SK-N-SH (cell line): ENCODE measurements at places on chromosomes 3 and 15. TPM values are rescaled to one million over a fixed set of nuclear protein-coding genes. Genes with fewer than 3 reads are reported as not detected.

TMEM108 gene
- polyA plus RNA-seq = 5.7 and 8.6 TPM in 2 replicates

PAQR9 gene
- polyA plus RNA-seq = 0.10 and 0.16 TPM in 2 replicates

RTP1 gene
- polyA plus RNA-seq = not detected in 2 replicates

DNA sequence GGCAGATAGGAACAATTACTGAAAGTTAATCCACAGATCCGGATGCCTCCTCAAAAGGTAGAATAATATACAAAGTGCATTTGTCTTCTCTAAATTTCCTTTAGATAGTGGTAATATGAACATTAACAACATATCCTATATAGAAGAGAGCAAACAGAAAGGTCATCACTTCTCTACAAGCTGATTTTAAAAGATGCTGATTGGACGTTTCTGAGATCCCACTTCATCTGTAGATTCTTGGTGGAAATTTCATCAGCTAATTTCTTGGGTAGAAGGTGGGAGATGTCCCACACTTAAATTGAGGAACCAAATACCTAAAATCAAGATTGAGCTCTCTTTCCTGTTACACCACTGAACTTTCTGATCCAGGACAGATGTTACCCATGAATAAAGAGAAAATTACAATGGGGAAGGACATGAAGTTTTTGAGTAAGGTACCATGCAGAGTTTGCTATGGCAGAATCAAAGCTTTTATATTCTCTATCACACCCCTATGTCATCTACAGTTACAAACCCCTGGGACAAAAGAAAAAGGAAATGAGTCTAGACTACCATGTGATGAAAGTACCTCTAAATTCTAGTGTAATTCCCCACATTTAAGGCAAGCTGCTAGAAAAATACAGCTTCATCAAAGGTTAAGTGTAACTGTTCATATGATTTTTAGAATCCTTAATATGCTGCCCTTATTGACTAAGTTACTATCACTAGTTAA, 189.2 kb upstream of the SETMAR start:
- DNase-seq = no peak

- DNase-seq = no peak
Observed at GRCh38 chr3:12561397-12561796, 4.5 kb downstream of the MKRN2 start.

NSMCE3 gene
- 5.2 and 5.5 TPM in 2 replicates for polyA plus RNA-seq

- no peak for DNase-seq
Observed at GRCh38 chr15:36877796-36878683, 222.3 kb downstream of the MEIS2 start.

GRCh38 chr3:11167590-11167989, 13.3 kb downstream of the HRH1 start:
- DNase-seq = no peak

SPRED1 gene
- 4.3 and 4.4 TPM in 2 replicates for polyA plus RNA-seq

GRCh38 chr15:42042602-42043400, 22.0 kb upstream of the PLA2G4E start:
- no peak for DNase-seq

ALDH1A2 gene
- polyA plus RNA-seq = not detected in 2 replicates

- no peak for DNase-seq
Observed at GRCh38 chr3:24608701-24609390, 114.2 kb upstream of the THRB start.

GRCh38 chr3:66792086-66792485, 206.0 kb upstream of the KBTBD8 start:
- DNase-seq = no peak

HPS3 gene
- polyA plus RNA-seq = 9.4 and 11.3 TPM in 2 replicates

SSUH2 gene
- 0.18 and 0.26 TPM in 2 replicates for polyA plus RNA-seq

DNA sequence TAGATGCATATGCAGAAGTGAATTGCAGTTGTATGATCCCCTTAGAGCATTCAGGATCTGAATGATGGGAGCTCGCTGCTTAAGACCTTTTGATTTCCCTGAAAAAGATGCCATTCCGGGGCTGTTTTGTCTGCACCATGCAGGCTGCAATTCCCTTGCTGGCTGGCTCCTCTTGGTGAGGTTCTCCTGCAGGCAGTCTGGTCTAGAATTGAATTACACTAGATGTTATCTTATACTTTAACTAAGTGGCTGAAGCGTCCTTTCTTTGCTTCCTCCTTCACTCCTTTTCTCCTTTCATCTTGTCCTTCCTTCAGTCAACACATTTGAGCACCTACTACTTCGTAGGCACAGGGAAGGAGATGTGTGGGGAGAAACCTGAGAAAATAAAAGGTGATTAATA, 18.6 kb upstream of the MYZAP start:
- no peak for DNase-seq

CLSTN2 gene
- polyA plus RNA-seq = 0.02 and 0.03 TPM in 2 replicates

DNA sequence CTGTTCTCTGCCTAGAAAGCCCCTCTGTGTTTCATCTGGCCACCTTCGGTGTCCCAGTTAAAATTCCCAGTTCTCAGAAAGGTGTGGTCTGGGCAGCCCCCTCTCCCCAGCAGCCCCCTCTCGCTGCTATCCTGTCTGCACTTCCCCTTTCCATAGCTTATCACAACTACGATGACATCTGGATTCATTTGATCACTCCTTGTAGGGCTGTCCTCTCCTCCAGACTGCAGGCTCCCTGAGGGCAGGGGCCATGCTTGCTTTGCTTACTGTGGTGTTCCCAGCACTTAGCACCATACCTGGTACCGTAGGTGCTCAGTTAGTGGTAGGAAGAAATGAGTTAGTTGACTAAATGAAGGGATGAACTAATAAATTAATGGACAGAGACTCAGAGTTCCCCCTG, 26.3 kb upstream of the GOLGA6C start:
- no peak for DNase-seq

DNA sequence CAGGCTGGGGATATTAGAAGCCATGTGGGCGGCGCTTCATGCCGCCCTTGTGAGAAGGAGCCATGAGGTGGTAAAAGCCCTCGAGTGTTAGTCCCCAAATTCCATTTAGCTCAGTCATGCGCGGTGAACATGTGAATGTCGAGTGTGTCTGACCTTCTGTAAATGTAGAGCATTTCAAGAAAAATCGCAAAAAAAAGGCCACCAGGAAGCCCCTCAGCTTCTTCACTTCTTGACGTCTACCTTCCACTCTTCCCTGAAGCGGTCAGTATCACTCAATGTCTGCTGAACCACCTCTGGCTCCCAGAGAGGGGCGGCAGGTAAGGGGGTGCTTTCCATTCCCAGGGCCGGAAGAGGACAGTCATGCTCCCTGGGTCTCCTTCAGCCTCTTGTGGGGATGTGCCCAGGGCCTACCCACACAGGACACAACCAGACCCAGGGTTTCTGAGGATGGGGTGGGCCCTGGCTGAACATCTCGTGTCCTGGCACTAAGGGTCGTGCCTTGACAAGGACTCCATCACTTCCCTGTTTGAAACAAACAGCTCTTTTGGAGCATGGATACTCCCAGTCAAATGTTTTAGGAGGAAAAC, 274.9 kb downstream of the FAM43A start:
- no peak for DNase-seq

DNA sequence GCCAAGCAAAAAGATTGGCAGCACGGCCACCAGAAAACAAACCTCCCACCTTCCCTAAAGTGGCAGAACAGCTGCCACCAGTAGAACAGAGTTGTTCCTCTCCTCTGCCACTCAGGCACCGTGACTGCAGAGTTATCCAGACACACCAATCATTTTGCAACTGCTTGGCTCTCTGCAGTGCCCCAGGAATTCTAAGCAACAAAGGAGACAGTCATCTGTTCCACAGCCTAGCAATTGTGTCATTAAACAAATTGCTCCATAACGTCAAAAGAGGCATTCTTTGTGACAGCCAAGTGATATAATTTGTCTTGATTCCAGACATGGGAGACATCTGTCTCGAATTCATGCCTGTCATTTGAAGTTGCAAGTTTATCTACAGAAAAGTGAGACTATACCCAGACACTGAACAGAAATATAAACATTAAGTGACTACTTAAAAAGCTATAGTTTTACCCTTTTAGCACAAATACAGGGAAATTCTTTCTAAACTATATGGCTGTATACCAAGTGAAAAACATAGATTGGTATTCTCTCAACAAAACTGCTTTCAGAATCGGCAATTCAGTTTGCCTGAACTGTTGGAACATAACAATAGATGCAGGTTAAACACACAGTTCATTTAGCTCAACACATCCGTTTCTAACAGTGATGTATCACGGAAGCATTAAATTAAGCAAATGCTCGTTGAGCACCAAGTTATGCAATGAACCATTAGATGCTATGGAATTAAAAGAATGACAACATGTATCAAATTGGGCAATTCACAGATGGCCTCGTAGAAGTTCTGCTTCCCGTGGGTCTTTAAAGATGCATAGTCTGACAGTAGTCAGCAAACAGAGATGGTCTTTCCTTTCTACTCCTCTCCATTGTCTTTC, 281.3 kb downstream of the FGF12 start:
- DNase-seq = no peak

MINAR1 gene
- 0.35 and 0.39 TPM in 2 replicates for polyA plus RNA-seq

GRCh38 chr3:62803276-62803675, 71.9 kb downstream of the CADPS start:
- DNase-seq = no peak

DNA sequence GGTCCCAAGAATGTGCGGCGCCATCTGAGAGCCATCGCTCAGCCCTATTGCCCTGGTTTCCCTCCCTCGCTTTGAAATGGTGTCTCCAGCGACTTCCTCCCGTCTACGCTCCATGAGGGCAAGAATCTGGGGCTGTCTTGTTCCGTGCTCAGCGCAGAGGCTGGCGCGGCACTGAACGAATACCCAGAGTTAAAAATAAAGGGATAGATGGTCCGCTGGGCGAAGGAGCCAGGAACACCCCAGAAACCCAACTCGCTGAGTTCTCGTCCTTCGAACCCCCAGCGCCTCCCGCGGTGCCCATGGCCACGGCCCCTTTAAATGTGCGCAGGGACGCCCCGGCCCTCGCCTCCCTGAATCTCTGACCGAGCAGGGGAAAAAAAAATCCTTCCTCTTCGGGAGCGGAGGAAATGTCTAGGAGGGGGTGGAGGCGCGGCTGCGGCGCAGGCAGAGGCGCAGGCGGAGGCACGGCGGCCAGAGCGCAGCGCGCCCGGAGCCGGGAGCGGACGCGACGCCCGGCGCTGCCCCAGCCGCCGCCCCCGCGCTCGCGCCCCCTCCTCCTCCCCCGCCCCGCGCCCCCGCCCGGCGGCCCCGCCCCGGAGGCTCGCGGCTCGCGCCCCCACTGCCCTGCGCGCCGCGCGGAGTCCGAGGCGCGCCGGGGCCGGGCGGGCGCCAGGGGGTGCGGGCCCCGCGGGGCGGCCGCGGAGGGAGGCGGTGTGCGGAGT, 8.5 kb upstream of the FGD5 start:
- DNase-seq = peak; percentile 80

DNA sequence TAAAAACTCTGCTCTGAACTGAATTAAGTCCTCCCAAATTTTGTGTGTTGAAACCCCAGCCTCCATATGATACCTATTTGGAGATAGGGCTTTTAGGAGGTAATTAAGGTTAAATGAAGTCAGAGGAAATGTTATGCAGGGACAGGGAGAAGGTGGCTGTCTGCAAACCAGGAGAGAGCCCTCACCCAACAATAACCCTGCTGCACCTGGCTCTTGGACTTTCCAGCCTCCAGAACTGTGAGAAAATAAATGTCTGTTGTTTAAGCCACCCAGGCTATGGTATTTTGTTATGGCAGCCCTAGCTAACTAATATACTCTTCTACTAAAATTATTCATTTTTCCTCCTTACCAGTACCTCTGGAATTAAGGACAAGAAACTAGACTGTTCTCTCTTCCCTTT, 79.5 kb downstream of the MEIS2 start:
- DNase-seq = no peak

DNA sequence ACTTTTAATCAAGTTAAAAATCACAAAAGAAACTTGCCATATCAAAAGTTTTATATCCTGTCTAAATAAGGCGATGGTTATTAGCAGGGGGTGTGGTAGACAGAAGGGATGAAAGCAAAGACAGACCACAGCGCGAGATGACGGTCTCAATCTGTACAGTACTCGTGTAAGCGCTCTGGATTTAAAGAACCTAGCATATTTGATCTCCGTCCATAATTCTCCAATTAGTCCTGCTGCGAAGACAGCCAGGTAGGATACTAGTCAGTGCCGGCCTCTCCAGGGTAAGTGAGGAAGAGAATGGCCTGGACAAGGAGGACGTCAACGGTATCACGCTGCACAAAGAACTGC, 701 bp downstream of the SGO1 start:
- DNase-seq = peak; percentile 26

GRCh38 chr3:18529631-18530030, 104.5 kb upstream of the SATB1 start:
- no peak for DNase-seq

DNA sequence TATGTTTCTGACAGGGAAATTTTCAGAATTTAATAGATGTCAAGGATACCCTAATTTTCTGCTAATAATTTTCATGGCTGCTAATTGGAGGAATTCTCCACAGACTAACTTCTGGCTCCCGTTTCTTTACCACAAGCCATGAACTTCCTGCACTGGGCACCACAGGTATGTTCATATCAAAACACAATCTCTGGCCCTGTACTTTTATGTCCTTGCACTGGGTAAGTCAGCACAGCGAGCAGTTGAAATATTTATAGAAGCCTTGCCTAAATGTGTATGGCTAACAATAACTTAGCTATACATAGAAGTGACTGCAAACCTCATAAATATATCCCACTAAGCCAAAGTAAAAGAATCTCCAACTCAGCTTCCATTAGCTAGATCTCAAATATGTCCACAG, 246.9 kb downstream of the ZIC1 start:
- DNase-seq = no peak

PLA2G4D gene
- not detected in 2 replicates for polyA plus RNA-seq

GRCh38 chr3:29649815-29650547, 369.1 kb downstream of the RBMS3 start:
- DNase-seq = no peak

- no peak for DNase-seq
Observed at GRCh38 chr15:50107591-50108408, 11.2 kb downstream of the ATP8B4 start.

GRCh38 chr3:31536497-31536896, 3.8 kb downstream of the STT3B start:
- no peak for DNase-seq

- DNase-seq = no peak
Observed at GRCh38 chr15:39579487-39580116, 1.3 kb upstream of the THBS1 start.

DNA sequence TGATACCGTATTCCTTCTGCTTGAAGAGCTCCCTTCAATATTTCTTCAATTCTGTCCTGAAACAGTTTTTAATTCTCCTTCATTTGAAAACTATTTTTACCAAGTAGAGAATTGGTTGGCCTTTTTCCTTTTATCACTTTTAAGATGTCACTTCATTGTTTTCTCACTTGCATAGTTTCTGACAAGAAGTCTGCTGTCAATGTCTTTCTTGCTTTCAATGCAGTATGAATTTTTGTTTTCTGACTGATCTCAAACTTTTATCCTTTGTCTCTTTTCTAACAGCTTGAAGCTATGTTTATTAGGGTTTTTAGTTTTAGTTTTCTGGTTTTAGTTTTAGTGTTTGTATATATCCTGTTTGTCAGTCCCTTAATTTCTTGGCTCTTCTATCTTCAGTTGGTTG, 364.8 kb upstream of the TPRG1 start:
- no peak for DNase-seq

SPTSSB gene
- 0.07 and 0.57 TPM in 2 replicates for polyA plus RNA-seq

DNA sequence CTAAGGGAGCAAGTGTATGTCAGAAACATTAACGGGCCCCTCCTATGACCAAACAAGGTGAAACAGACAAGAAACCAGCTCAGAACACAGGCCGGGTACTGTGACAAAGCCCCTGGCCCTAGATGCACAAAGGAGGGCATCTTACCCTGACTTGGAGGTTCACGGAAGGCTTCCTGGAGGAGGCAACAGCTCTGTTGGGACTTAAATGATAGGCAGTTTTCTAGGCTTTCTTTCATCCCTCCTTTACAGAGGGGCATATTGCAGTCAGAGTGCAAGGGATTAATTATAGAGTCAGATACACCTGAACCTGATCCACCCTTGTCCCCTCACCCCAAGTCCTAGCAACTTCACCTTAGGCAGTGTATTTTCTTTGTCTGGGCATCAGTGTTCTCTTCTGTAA, 8.4 kb downstream of the EPHB3 start:
- DNase-seq = no peak
